ENCODE measurements at places on chromosomes 12 and 14.
A peak's percentile ranks its signal among the peaks of the same experiment; 100 is the strongest.

- no peaks in the 10 kb centered on the region for H3K27me3 ChIP-seq
- H3K4me1 ChIP-seq, result no peaks in the 10 kb centered on the region
- peaks cover 48% of the 10 kb centered on the region for H3K36me3 ChIP-seq
- no peak for DNase-seq
- no peak overlapping the region for H3K4me3 ChIP-seq
These were observed 75.6 kb downstream of the USP15 start for GRCh38 chr12:62335796-62336195.

DNA sequence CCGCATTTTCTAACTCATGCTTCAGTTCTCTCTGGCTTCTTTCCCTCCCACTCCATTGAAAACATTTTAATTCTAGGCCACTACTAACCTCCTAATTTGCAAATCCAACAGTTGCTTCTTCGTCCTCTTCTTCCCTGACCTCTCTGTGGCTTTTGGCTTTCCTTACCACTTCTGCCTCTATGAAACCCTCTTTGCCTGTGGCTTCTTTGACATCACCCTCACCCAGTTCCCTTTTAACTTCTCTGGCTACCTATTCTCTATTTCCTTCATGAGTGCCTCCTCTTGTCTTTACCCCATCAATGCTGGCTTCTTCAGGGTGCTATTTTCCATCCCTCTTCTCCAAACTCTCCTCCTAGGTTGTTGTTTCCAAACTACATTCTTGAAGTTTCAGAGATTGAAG is 4.4 kb upstream of the HCFC2 start:
- H3K27ac ChIP-seq, result no peak overlapping the region
- H3K4me3 ChIP-seq, result no peak overlapping the region
- DNase-seq, result no peak
- H3K27me3 ChIP-seq, result peaks cover 36% of the 10 kb centered on the region
- H3K4me1 ChIP-seq, result peaks cover 10% of the 10 kb centered on the region

GRCh38 chr14:103401223-103402214 is 16.3 kb downstream of the MARK3 start:
- H3K27ac ChIP-seq, result peak overlapping the region; percentile 9
- no peaks in the 10 kb centered on the region for H3K27me3 ChIP-seq
- peaks cover 11% of the 10 kb centered on the region for H3K36me3 ChIP-seq
- DNase-seq, result no peak
- H3K4me3 ChIP-seq, result no peak overlapping the region

DNA sequence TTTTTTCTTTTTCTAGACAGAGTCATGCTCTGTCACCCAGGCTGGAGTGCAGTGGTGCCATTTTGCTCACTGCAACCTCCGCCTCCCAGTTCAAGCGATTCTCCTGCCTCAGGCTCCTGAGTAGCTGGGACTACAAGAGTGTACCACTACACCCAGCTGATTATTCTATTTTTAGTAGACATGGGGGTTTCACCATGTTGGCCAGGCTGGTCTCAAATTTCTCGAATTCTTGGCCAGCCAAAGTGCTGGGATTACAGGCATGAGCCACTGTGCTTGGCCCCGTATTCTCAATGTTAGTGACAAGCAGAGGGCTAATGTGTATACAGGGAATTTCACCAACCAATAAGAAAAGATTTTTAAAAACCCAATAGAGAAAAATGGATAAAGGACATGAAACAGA is 8.4 kb downstream of the PLBD2 start:
- H3K36me3 ChIP-seq, result no peaks in the 10 kb centered on the region
- H3K27me3 ChIP-seq, result no peaks in the 10 kb centered on the region
- DNase-seq, result no peak

- no peaks in the 10 kb centered on the region for H3K4me1 ChIP-seq
- DNase-seq, result no peak
- H3K36me3 ChIP-seq, result peaks cover 4% of the 10 kb centered on the region
- H3K27ac ChIP-seq, result no peak overlapping the region
These were observed 116.0 kb downstream of the METTL25 start for GRCh38 chr12:82474181-82474797.

GRCh38 chr14:91872517-91873470 is 5.5 kb upstream of the TC2N start:
- H3K27me3 ChIP-seq, result no peaks in the 10 kb centered on the region
- DNase-seq, result peak; percentile 58
- H3K27ac ChIP-seq, result peak overlapping the region; percentile 98
- no peaks in the 10 kb centered on the region for H3K36me3 ChIP-seq
- H3K4me1 ChIP-seq, result peaks cover 87% of the 10 kb centered on the region

Measured in DND-41 (cell line).